T-helper 1 cell (primary cell): ENCODE measurements at places on chromosomes 11 and 22.

GRCh38 chr22:30262917-30263741, 3.5 kb downstream of the OSM start:
- DNase-seq = peak; percentile 73

DNA sequence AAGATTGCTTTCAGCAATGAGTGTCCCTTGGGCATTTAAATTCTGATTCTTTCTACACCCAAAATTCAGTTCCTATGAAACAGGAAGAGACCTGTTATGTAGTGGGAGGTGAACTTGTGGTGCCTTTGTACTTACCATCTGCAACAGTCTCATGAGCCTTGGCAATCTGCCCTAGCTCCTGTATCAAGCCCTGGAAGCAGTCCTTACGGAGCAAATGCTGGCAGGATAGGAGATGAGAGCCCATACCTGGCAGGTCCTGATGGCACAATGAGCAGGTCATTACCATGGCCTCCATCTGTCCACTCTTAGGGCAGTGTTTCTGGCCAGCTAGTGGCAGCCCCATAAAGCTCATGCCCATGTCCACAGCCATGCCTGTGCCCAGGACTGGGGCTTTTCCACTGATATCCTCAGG, 10.8 kb downstream of the TRIM66 start:
- DNase-seq = no peak

- no peak for DNase-seq
These were observed 905.5 kb upstream of the RAG2 start for GRCh38 chr11:37503411-37504059.

GRCh38 chr11:689625-690024, 5.4 kb downstream of the DEAF1 start:
- no peak for DNase-seq

DNA sequence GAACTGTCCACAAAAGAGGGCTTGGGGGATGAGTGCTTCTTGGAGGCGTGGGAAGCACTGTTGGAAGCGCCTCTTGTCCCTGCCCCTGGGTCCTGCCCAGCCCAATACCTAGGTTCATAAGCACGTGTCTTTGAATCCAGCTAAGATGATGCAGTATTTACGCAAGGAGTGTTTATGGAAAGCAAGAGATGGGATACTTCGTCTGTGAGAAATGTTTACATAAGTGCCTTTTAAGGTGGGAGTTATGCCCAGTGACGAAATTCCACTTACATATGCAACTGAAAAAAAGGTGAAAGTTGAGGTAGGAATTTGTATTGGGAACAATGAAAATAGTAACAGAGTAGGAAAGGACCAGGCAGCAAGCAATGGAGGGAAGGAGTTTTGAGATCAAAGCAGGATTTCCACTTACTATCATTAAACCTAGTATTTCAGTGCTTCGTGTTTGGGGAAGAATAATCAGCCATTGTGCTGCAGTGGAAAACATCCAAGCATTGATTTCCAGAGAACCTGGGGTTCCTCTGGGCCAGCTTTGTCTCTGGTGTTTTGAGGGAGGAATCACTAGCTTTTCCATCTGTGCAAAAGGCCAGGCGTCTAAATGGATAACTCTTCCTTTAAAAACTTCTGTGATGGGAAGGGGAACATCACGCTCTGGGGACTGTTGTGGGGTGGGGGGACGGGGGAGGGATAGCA, 115.3 kb upstream of the TTC12 start:
- no peak for DNase-seq

- no peak for DNase-seq
These were observed 15.5 kb upstream of the BMAL1 start for GRCh38 chr11:13262096-13262495.

DNA sequence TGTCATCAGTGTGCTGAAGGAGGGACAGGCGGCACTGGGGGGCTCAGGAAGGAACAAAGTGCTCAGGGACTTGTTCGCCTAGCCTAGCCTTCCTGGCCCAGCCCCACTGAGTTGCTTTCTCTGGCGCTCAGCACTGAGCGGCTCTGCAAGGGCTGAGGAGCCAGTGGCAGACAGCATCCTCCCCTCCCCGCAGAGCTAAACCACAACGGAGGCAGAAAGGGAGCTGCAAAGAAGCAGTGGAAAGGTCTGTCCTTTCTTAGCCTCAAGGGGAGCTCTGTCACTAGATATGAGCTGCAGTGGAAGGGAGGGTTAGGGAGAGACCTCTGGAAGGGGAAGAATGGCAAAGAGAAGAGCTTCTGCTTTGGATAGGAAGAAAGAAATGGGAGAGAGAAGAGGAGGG, 89.7 kb upstream of the PHOX2A start:
- no peak for DNase-seq

DNA sequence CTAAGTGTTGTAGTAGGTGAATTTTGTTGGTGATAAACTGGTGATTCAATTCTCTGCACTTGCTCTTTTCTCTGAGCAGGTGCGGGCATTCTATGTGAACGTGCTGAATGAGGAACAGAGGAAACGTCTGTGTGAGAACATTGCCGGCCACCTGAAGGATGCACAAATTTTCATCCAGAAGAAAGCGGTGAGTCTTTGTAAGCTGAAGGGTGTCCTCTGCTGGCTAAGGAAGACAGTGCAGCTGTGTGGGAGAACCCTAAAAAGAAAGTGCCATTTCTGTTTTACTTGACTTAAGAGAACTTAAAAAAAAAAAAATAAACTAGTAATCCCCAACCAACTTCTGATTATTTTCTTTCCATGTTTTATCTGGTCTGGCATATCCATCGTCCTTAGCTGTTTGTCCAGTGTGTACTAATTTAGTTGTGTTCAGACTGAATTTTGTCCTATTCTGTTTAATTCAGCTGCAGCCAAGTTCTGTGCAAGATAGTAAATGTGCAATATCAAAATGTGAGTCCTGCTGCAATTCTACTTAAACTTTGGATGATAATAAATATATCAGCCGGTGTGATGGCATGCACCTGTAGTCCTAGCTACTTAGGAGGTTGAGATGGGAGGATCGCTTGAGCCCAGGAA, 29.6 kb downstream of the CAT start:
- DNase-seq = no peak

GRCh38 chr11:112013497-112014164, 11.6 kb upstream of the DLAT start:
- DNase-seq = no peak

DNA sequence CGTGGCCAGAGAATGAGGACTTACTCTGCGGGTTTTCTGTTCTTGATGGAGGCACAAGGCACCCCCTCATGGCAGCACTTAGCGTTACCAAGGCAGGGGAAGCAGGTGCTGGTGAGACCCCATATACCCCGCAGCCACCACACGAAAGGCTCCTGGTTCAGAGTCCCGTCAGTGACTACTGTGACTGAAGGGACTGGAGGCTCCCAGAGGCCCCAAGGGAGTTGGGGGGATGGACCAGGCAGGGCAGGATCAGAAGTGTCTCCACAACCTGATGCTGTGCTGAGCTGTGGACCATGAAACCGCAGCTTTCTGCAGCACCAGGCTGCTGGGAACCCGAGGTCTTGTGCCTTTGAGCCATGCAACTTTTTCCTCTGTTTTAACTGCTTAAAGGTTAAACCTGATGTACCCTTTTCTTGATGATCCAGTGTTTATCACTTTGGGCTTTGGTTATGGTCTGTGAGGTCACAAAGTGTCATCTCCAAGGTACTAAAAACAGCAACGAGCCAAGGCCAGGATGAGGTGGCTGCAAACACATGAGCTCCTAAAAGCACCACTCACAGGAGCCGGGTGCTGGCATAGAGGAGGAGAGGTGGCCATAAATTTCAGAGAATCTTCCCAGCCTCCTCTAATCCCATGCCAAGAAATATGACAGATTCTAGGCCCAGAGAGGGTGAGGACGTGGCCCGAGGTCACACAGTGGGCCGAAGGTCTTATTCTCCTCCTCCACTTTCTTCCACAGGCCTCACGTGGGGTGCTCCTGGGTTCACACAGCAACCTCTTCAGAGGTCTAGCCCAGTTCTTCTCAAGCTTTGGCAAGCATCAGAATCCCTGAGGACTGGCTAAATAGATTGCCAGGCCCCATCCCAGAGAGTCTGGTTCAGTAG, 4.2 kb upstream of the LRRC32 start:
- DNase-seq = no peak

DNA sequence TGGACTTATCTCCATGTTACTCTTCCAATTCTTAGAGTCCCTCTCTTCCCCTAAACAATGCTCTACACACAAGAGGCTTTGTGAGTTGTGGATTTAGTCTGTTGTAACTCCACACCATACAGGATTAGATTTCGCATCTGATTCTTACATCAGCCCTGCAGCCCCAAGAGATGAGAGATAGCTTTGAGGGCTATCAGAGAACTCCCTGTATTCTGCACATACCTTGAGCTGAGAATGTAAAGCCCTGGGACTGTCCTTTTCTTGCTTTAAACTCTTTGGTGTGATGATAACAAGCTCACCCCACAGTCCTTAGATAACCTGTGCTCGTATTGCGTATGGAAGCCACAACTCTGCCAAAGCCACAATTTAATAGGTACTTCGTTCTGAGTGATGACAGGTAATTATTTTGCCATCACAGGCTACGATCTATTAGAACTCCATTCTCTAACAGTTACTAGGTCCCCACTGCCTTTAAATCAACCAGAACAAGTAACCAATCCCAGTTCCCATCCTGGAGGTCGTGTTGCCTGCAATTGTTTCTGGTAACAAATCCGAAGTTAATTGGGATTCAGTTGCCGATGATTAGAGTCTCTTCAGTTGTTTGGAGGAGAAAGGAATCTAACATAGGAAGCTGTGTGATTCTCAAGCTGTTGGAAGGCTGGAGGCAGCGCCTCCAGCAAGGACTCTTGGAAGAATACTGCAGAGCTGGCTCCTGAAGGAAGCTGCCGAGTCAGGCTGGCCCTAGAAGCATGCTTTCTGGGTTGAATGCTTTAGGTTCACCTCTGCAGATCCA, 1.3 kb upstream of the PARVG start:
- DNase-seq = no peak

- no peak for DNase-seq
These were observed 312.9 kb downstream of the CNTN5 start for GRCh38 chr11:99333621-99334020.

GRCh38 chr11:2209900-2210321, 38.3 kb upstream of the TH start:
- DNase-seq = no peak

DNA sequence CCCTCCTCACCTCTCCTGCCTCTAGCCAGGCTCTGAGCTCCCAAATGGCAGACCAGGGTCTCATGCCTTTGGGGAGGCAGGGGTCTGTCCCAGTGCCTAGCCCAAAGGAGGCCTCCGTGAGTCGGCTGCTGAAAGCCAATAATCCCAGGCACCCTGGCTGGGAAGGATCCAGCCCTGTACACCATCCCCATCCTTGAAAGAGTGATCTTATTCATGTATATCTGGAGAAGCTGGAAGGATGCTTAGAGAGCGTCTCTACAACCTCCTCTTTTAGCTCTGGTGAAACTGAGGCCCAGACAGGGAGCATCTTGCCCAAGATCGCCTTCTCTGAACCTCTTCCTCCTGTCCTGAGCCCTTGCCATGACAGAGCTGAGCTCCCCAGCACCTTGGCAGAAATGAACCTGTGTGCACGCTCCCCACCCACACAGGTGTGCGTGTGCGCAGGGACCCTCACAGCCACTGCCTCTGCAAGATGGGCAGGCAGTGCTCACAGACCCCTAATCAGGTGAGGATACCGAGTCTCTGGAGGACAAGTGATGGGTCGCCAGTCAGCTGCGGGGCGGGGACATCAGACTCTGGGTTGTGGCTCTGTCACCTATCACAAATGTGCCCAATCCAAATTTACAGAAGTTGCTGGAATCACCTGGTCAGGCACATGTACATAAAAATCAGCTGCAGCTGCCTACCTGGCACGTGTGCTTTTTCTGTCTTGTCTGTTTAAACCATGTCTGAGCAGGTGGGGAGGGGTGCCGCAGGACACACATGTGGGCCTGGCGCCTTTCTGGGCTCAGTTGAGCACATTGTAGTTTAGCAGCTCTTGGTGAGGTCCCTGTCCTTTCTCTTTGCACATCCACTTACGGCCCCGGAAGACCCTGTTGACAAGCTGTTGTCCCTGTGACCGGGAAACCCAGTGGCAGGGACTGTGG, 49.3 kb upstream of the WNT7B start:
- no peak for DNase-seq

DNA sequence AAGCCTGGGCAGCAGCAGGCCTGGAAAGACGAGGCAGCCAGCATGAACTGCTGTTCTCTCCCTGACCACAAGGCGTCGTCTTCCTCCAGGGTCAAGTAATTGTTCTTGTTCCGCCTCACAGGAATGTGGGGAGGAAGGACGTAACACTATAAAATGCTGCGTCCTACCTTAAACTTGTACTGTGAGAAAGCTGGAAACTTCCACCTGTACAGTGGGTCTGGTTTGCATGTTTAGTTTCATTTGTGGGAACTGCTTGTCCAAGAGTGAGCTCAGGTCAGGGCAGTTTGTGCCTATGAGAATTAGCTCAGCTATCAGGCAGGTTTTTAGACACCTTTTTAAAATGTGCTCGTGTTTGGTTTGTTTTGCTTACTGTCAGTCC, 55.2 kb downstream of the PANX1 start:
- DNase-seq = no peak

DNA sequence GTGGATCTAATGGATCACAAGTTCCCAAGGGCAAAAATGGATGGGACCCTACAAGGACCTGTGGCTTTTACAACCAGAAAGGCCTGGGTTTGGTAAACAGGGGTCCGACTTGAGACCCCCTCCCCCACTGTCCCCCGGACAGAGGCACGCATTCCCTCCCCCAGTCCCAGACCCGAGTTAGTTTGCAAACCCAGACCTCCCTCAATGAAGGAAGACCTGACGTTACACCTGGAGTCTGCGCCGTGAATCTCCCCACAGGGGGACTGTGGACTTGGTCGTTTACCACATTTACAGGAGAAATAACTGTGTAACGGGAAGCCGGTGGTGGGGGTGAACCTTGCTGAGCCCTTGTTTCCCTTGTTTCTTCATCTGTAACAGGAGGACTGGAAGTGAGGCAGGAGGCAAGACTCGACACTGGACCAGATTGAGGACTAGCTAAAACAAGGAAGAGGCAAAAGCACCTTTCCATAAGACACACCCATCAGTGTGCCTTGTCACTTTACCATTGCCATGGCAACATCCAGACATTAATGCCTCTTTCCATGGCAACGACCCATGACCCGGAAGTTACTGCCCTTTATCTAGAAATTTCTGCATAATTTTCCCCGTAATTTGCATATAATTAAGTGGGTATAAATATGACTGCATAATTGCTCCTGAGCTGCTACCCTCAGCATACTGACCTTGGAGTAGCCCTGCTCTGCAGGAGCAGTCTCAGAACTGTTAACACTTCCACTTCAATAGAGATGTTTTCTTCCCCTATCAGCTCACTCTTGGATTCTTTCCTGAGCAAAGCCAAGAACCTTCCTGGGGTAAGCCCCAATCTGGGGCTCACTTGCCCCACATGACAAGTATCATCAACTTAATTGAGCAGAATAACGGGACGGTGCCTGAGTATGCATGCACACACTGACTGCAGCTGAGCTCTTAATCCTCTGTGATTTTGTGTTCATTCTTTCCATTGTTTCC, 25.4 kb downstream of the PDGFB start:
- DNase-seq = no peak

GRCh38 chr11:126468102-126468521, 112.6 kb downstream of the ST3GAL4 start:
- DNase-seq = no peak

- DNase-seq = no peak
These were observed 486 bp downstream of the PCNX3 start for GRCh38 chr11:65615950-65616574.

- no peak for DNase-seq
These were observed 10.6 kb upstream of the CSNK2A3 start for GRCh38 chr11:11363674-11364073.
